ENCODE measurements at places on chromosomes 7 and 10.

GRCh38 chr10:34188221-34188620, 626.9 kb downstream of the PARD3 start:
- no peak for DNase-seq

- DNase-seq: no peak
Measured at GRCh38 chr7:33109758-33110238, 594 bp upstream of the RP9 start.

- no peak for DNase-seq
Measured at GRCh38 chr10:51629934-51630639, 69.3 kb downstream of the CSTF2T start.

DNA sequence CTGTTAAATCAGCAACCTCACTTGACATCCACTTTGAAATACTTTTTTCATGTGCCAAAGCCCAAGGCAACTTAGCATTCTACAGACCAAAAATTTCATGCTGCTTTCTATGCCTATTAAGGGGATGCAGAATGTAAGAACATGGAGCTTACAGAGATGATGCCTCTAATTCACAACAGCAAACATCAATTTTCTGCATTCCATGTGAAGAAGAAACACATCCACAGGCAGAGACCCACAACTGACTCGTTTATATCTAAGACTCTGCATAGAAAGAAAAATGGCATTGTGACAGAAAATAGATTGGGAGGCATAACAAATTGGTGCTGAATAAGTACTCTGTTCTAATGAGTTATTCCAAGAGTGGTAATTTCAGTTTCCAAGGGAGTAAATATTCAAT, 107.6 kb downstream of the SGMS1 start:
- no peak for DNase-seq

DNA sequence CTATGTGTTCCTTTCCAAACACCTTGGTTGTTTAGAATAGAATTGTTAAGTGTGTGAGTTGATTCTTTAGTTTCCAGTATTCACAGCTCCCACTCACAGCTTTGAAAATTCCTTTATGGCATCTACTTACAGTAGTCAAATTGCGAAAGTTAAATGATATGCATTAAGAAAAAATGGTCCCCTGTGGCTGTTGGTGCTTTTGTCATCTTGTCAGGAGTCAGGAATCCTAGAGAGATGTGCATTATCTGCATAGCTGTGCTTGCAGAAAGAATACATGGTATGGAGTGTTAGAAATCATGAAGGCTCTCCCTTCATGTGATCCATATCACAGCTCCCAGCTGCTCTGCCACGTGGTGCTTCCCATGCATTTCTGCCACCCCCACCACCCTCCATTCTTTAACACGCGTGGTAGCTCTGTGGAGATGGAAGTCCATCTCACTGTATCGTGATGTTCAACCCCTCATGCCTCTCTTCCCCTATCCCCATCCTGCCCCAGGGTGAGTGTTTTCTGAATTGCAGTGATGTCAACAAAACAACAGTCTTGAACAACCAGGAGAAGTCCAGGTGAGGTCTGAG, 29.2 kb upstream of the CTTNBP2 start:
- DNase-seq: no peak

DNA sequence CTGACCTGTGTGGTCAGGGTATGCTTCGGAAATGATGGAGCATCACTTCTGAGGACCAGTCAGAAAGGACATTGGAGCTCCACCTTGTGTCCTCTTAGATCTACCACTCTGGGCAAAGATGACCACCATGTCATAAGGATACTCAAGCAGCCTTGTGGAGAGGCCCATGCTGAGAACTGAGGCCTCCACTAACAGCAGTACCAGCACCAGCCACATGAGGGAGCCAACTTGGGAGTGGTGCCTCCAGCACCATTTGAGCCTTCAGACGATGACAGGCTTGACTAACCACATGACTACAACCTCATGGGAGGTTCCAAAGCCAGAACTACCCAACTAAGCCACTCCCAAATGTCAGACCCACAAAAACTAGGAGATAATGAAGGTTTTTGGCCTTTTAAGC, 116.0 kb downstream of the NPTX2 start:
- peak; percentile 30 for DNase-seq

DNA sequence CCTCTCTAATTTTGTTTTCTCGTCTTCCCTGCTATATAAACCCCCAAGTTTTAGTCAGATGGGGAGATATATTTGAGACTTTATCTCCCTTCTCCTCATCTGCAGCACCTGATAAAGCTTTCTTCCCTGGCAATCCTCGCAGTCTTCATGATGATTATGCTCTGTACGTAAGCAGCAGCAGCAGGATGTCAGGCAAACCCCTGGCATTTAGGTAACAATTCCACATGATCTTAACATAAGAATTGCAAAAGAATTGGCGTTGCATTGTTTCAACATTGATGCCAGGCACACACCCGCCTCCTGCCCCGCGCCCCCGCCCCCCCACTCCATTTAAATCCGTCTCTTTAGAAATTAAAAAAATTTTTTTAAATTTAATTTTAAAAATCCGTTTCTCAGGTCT, 6.1 kb downstream of the PKD1L1 start:
- DNase-seq: no peak

DNA sequence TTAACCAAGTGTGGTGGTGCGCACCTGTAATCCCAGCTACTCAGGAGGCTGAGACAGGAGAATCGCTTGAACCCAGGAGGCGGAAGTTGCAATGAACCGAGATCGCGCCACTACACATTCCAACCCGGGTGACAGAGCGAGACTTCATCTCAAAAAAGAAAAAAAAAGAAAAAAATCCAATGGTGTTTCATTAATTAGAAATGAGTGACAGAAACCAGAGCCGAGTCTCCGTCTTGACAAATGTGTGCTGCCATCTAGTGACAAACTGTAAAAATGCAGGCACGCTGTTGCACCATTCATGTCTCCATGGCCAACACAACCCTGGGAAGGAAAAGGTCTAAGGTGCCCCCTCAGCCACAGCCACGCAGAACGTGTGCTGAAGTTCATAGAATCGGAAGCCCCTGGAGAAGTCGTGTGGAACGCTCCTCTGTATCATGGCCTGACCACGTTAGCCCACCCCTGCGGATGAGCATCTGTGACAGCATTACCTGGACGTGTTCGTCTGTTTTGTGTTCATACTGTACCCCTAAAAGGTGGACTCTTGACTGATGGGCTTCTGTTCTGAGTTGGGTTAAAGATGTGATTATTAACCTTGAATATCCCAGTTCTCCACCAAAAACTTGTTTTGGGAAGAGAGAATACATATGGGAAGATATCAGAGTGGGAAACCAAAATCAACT, 94.9 kb downstream of the LYZL2 start:
- DNase-seq: peak; percentile 72

GRCh38 chr7:47614450-47614849, 32.5 kb upstream of the TNS3 start:
- no peak for DNase-seq

- no peak for DNase-seq
Measured at GRCh38 chr10:47286116-47286505, 13.9 kb upstream of the GDF10 start.

DNA sequence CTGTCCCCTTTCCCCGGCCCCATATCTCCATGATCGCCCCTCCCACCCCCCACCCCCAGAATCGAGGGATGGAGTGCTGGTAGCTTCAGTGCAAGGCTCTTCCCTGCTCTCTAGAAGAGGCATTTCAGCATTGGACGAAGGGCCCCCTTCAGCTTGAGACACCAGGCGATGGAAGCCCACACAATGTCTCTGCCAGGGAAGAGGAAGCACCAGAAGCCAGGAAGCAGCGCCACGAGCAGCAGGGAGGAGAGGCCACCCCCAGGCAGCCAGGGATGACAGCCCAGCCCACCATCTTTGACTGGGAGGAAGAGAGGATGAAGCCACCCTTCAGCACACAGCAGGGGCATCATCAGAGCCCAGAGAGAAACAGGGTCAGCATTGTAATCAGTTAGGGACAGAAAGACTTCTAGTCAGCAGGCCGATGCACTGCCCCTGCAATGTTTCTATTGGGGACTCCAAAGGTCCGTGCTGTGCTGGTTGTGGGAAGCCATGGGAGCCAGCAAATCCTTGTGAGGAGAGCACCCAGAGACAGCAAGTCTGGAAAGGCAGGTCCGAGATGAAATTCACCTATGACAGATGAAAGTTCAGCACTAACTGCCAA, 15.7 kb downstream of the TMEM72 start:
- DNase-seq: no peak

DNA sequence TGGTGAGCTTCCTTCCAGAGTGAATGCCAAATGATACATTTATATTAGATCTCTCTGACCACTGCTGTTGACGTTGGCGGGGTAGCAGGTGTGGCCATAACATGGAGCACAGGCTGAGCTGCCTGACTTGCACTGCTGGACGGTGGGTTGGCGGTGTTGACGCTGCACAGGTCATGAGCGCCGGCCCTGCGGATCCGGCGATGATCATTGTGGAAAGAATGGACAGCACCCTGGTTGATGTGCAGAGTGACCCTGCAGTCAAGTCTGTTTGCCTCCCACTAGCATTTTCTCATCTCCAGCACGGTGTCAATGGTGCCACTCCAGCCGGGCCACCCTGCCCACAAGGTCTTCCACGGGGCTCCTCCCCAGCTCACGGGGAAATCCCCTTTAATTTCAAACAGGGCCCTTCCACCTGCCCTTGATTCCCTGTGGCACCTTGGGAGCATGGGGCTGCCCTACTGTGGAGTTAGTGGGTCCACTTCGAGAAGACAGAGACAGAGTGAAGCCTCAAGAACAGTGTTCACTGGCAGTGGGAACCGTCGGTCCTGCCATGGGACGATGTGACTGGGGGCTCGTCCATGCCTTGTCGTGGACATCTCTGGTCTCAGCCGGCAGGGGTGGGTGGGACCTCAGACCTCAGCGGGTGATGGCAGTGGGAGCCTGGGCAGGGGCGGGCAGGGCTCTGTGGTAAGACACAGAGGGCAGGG, 613.5 kb downstream of the PTPRN2 start:
- DNase-seq: no peak

DNA sequence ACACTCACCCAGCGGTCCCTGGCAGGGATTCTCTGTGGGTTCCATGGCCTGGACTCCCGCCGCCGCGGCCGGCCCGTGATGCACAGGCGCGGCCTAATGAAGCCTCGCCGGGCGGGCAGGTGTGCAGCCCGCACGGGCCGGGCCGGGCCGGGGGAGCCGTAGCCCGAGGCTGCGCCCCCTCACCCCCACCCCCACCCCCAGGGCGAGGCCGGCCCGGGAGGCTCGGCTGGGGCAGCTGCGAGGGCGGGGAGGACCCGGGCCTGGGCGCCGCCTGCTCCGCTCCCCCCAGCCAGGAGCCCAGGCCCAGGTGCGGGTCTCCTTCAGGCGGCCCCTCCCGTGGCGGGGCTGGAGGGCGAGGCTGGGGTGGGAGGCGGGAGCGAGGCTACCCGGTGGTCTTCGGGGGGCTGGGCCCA, at the start of gene NOBOX:
Gene NOBOX, minus strand, starts transcription at position 45 of the 413 bp plus-strand sequence.
- no peak for DNase-seq

DNA sequence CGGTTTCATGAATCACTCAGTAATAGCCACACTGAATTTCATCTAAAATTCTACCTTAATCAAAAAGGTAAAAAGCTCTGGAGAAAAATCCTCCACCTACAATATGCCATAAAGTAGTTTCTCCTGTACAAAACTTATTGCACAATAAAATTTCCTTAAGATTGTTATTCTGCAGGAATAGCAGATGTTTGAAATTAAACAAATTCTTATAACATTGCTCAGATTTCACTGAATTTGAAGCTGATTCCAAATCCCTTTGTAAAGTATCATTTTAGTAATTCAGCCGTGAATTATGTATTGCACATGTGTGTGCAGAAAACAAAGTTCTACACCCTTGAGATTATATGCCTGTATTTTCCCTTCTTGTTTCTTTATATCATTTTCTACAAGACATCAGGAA, 123.8 kb downstream of the AMPH start:
- no peak for DNase-seq

GRCh38 chr7:130939321-130940095, 205.5 kb upstream of the KLF14 start:
- no peak for DNase-seq
